ENCODE measurements at places on chromosomes 7 and 10.

GRCh38 chr10:128062881-128063563 lies 63.2 kb downstream of the MKI67 start:
- DNase-seq, result no peak

DNA sequence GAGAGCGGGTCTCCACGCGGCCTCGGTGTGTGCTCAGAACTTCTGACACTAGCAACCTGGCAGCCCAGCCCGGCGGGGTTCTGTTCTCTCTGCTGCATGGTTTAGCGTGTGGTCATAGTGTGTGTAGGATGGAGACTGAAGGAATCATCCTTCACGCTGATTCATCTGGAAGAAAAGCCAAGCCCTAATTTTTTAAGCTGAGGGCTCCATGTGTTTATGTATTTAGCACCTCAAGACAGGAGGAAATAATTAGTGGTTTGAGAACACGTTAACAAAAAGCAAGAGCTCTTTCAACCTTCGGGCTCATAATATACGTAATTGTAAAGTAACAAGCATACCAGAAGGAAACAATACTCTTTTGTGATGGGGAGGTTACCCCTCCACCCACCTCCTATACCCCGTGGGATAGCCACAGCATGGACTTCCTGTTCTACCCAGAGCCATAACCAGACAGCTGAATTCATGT lies 504.6 kb upstream of the MKI67 start:
- no peak for DNase-seq

- DNase-seq, result no peak
Observed at GRCh38 chr7:134558370-134558769, 9.5 kb downstream of the AKR1B15 start.

DNA sequence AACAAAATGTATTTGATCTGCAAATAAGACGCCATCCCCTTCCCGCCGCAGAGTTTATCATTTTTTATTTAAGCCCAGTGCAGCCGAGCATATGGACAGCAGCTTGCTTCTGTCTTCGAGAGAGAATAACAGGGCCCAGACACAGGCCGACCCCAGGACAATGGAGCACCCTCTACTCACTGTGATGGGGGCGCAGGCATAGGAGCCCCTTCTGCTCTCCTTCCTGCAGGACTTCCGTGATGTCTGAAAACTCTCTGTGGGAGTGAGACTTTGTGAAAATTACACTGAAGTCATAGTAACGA lies 134.8 kb downstream of the OAT start:
- DNase-seq, result no peak

DNA sequence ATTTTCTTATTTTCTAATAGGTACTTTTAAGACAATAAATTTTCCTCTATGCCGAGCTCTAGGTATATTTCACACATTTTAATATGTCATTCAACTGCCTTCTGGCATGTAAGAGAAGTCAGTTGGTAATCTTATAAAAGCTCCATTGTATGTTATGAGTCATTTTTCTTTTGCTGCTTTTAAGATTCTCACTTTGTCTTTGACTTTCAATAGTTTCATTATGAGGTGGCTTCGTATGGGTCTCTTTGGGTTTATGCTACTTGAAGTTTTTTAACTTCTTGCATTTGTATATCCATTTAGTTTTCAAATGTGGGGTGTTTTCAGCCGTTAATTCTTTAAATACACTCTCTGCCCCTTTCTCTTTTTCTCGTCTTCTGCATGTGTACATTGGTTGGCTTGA lies 80.5 kb downstream of the ABCA13 start:
- DNase-seq, result no peak

- DNase-seq, result no peak
Observed at GRCh38 chr7:67451306-67451705, 454.7 kb downstream of the TYW1 start.

DNA sequence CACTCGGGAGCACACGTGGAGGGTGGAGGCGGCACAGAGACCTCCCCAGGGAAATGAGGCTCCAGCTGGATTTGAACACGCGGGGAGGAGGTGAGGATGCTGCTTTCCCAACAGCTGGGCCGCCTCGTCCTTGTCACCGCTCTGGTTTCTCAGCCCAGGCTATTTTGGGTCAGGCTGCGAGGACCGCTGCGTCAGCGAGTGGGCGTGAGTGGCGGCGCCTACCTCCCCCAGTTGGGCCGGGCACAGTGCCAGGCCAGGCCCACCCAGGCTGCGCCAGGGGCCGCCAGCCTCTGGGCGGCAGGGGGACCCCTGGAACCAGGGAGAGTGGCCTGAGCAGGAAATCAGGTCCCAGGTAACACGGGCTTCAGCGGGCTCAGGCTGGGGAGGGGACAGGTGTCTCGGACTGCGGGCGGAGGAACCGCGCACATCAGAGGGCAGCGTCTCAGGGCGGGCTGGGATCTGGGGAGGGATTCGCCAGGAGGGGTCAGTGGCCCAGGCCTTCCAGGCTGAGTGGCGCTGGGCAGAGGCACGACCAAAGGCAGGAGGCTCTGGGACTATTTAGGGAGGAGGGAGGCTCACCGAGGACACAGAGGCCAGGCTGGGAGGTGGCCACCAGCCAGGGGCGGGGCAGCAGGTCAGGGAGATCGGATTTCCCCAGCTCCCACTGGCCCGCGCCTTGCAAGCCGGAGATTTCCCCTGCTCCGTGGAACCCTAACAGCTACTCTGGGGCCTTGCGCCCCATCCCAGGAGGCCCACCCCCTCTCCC lies 125.2 kb upstream of the RET start:
- DNase-seq, result no peak

- no peak for DNase-seq
Observed at GRCh38 chr7:31211281-31211680, 129.2 kb downstream of the NEUROD6 start.

DNA sequence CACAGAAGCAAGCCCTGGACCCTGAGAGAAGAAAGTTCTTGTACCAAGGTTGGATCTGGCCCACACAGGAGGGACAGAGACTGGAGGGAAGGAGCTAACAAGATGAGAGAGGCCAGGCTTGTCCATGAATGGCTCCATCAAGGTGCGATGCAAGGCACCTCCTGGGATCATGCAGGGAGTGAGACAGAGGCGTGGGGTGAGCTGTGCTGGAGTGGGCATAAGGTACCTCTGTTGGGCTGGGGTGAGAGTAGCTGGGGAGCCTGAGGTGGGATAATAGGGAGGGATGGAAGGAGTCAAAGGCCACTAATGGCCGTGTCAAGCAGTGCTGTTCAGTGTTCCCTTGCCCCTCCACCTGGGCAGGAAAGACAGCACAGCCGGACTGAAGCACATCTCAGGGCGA lies 9.9 kb downstream of the TMEM72 start:
- DNase-seq, result no peak

DNA sequence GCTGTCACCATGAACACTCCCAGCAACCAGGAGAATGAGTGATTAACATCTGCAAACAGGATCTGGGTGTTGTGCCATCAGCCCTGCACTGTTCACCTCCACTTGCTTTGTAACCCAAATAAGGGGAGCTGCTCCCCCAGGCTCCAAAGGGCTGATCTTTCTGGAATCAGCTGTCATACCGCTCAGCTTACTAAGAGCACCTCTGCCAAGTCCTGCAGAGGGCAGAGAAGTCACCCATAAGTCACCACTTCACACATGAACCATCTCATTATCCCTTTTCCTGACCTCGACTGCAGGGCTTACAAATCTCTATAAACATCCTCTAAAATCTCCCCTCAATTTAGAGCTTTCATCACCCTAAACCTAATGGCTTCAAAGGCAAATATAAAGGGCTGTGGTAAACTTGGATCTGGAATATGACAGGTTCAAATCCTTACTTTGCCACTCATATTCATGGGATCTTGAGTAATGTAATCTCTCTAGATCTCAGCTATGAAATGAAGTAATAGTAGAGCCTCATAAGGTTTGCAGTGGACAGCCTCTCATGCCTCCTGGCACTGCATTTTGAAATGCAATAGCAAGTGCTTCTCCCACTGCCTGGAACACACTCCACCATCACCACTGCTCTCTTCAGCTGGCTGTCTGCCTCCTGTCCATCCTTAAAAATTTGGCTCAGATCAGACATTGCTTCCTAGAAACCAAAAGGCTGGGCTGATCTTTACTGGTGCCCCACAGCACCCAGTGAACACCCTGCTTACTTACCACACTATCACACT lies 38.8 kb downstream of the ERLIN1 start:
- DNase-seq, result no peak

DNA sequence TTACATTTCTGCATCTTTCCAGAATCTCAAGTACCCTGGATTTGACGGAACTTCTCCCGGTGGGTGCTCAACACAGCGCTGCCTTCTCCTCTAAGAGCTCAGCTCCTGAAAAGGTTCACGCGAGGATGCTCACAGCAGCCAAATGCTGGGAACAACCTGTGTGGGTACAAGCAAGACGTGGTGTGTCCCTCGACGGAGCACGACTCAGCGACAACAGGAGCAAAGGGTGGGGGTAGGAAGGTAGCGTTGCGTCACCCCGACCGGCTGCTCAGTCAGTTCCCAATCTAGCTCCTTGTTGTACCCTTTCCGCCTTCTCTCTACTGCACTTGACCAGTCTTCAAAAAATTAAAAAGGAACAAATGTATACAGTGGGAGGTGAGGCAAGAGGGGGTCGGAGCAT lies 117.3 kb downstream of the PTPRN2 start:
- no peak for DNase-seq

DNA sequence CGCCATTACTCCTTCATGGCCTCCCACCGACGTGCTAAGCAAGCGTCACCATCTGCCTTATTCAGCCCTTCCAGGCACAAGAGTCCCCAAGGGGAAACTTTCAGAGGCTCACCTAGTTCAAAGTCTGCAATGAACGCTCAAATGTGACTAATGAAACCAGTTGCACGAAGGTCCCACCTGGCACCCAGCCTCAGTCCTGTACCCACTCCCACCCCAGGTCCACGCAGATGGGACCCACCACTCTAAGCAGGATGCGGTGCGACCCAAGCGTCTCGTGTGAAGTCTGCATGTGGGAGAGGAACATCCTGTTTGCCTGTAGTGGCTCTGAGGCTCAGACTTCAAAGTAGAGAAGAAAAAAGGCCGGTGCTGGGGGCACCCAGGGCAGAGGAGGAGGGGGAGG lies 40.3 kb downstream of the RGS10 start:
- DNase-seq, result no peak

DNA sequence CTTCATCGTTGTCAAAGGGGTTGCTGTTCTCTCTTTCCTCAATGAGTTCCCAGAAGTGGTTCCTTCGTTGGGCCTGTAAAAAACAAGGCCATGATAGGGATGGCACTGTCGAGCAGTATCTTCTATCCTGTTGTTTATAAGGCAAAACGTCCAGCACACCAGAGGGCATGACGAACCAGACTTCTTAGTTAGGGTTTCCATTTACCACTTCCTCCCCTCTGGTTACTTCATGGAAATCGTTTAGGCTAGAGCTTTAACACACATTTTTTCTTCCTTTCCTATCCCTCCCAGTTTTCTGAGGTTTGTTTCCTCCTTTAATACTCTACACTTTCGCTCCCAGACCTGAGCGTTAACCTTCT lies 24.7 kb downstream of the MKRN1 start:
- no peak for DNase-seq

- DNase-seq, result no peak
Observed at GRCh38 chr7:137950967-137951366, 50.9 kb downstream of the CREB3L2 start.

- DNase-seq, result no peak
Observed at GRCh38 chr7:114857605-114858004, 64.3 kb upstream of the MDFIC start.

GRCh38 chr7:92246360-92247101 lies 757 bp downstream of the ANKIB1 start:
- peak; percentile 25 for DNase-seq

DNA sequence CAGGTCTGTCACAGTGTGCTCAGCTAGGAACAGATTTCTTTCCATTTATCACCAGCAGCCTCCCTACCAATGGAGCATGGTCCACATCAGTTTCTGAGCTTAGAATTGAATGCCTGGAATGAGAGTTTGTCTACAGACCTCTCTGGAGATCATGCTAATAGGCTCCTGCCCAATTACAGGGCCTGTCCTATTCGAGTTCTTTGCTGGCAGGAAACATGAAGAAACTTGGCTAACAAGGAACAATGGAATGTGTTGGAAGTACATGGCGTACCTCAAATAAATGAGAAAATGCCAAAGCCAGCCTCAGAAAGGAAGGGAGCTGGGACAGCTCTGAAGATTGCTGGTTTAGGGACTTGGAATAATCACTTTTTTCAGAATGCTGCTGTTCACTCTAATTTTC lies 186.0 kb upstream of the AKR1E2 start:
- no peak for DNase-seq

- DNase-seq, result no peak
Observed at GRCh38 chr10:60271319-60272040, 118.2 kb downstream of the ANK3 start.

DNA sequence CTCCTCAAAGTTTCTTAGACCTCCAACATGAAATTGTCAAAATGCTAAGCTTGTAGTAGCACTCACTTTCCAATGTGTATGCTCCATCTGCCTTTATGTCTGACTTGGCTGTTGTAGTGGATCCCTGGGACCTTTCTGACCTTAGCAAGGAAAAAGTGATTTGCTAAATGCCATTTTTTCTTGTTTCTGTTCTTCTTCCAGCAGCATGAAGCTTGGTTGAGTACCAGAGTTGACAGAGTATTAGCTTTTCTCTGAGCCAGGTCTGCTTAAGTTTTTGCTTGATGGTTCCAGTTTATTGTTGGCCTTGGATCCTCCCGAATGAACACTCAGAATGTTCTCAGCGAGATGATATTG lies 168.7 kb downstream of the SND1 start:
- no peak for DNase-seq

DNA sequence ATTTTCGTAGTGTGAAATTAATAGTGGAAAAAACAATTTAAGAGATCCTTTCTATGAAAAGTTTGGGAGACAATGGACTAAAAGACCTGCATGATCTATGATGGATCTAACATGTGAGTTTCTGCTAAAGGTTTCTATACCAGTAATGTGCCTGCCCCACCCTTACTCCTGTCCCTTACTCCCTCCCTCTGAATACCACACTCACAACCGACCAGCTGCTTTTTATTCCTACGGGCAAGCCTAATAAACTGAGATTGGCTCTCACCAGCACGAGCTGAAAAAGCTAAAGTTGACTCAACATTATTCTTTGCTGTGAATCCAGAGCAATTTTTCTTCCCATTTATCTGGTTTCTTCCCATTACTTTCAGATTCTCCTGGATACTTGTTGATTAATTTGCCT lies 17.8 kb upstream of the REEP3 start:
- DNase-seq, result no peak

DNA sequence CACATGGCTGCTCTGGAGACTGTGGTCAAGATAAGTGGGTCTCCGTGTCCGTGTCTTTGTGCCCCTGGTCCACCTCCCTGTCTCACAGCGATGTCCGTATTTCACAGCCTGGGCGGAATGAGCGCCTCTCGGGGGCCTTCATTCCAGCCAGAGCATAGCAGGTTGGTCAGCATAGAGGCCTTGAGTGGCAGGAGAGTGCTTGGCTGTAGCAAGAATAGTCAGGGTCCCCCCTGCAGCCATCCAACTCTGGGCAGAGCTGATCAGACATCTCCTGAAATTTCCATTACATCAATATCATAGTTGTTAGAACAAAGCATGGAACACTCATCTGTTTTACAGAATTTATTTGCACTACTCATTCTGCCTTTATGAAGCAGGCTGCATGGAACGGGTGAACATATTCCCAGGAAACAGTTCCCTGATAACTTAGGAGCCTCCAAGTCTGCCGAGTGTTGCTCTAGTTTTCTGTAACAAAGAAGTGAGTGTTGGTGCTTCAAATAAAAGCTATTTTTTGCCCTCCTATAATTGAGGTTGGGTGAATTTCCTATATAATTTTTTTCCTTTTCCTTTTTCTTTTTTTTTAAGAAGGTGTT lies 255.3 kb downstream of the INHBA start:
- DNase-seq, result no peak

- no peak for DNase-seq
Observed at GRCh38 chr10:91782539-91782938, 15.7 kb upstream of the TNKS2 start.
